ENCODE measurements at places on chromosomes 5 and 9.

DNA sequence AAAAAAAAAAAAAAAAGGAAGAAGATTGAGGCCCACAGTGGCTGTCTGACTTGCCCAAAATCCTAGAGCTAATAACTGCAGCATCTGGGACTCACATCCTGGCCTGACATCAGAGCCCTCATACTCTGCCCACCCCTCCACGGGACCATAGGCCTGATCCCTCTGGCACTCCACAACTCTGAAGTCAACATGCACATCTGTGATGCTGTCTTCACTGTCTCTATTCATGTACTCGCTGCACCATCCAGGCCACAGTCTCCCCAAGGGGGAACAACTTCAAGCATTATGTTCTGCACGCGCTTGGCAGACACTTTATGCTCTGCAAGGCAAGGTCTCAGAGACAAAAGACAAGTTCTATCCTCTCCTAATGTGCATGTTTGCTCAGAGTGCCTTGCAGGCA is 158.2 kb downstream of the SPOCK1 start:
- no peak for DNase-seq

- no peak for DNase-seq
Measured at GRCh38 chr9:133826289-133827085, 88.3 kb upstream of the SARDH start.

GRCh38 chr5:54764102-54765090 is 221.0 kb downstream of the ESM1 start:
- no peak for DNase-seq

GRCh38 chr9:71793386-71794105 is 25.2 kb upstream of the CEMIP2 start:
- no peak for DNase-seq

DNA sequence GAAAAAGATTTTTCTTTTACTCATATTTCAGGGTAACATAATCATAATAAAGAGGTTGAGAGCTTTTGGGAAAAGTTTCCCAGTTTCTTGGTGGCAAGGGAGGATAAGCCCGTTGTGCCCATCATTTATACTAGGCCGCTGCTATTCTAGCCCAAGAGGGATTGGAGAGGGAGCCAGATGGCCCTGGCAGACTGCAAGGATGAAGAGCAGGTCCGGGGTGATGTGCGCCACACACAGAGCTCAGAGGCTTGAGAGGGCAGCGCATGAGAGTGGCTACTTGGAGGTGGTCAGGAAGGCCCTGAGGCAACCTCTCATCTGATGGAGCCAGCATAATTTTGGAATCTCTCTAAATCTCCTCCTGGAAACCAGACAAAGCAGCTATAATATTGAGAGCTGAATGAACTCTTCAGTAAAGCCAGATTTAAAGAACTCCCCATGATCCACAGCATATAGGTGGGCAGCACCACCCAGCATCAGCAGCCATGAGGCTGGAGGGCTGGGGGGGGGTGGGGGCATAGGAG is 110.1 kb downstream of the MED27 start:
- DNase-seq = no peak

DNA sequence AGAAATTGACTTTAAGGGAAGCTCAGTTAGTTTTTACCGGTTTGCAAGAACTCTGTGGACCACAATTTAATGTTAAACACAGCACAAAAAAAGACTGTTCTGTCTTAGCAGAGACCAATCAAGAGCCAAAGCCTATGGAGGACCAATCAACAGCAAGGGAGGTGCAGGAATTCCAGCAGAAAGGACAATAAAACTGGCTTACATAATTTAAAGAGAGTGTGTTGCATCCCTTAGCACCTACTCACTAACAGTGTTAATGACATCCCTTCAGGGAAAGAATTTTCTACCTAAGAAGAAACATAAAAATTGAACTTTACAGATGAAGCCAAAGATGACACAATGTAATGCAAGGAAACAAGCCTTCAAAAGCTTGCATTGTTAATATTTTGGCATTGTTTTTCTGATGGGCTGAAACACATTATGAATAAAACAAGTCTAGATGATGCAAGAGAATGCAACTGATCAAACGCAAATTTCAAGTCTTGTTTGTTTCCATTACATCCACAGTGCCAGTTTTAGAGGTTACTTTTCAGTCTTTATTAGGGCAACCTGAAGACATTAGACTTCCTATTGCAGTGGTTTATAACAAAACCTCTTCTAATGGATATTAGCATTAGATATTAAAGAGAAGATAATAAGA is 111.3 kb upstream of the FST start:
- no peak for DNase-seq
